ENCODE measurements at places on chromosomes 1 and 21. TPM values are rescaled to one million over a fixed set of nuclear protein-coding genes. Genes with fewer than 3 reads are reported as not detected.

DNA sequence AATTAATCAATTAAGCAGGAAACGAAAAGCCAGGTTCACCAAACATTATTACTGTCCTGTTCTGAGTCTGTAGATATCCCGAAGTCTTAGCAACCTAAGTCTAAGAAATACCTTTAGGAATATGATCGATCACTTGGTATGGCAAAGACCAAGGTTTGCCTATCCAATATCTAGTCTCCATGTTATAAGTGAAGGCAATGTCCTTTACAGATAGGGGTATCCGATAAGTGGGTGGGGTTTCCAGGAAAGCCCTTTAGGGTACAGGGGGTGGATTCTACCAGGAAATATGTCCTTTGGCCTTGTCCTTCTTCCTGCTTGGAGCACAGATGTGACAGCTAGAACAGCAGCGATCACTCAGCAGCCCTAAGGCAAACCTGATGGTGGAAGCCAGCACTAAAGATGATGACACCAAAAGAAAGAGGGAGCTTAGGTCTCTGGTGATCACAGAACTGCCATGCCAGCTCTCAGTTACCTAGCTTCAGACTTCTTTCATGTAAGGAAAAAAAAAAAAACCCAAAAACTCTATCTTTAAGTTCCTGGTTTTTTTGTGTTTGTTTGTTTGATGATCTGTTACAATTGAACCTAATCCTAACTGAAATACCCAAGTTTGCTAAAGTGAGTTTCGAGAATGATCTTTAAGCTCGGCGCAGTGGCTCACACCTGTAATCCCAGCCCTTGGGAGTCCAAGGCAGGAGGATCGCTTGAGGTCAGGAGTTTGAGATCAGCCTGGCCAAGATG lies 40.8 kb downstream of the DSTYK start:
- H3K36me3 ChIP-seq: peaks cover 41% of the 10 kb centered on the region
- no peak for DNase-seq
- no peak overlapping the region for H3K27ac ChIP-seq
- H3K27me3 ChIP-seq: no peaks in the 10 kb centered on the region

- DNase-seq: no peak
- H3K27ac ChIP-seq: no peak overlapping the region
- no peaks in the 10 kb centered on the region for H3K4me1 ChIP-seq
- peaks cover 8% of the 10 kb centered on the region for H3K27me3 ChIP-seq
Measured at GRCh38 chr1:178412400-178412770, 84.4 kb downstream of the CLEC20A start.

The CELA2B gene
- not detected for total RNA-seq

DNA sequence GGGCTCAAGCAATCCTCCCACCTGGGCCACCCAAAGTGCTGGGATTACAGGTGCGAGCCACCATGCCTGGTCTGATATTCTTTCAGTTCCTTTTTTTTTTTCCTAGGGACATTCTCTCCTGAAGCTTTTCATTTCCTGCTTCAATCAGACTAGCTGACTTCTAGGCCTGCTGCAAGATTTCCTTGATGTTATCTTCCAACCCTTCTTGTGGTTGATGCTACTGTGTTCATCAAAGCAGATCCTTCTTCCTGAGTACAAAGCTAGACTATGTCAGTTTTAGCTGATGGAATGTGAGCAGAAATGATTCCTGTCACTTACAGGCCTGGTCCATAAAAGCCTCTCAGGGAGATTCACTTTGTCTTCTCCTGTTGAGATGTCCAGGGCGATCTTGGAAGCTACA lies 146.4 kb downstream of the CDC7 start:
- H3K27ac ChIP-seq: no peak overlapping the region
- no peak for DNase-seq
- no peaks in the 10 kb centered on the region for H3K27me3 ChIP-seq
- H3K4me1 ChIP-seq: peaks cover 21% of the 10 kb centered on the region
- no peak overlapping the region for H3K4me3 ChIP-seq
- H3K36me3 ChIP-seq: no peaks in the 10 kb centered on the region

- no peak overlapping the region for H3K27ac ChIP-seq
- DNase-seq: no peak
- no peak overlapping the region for H3K4me3 ChIP-seq
Measured at GRCh38 chr1:99784143-99784542, 17.7 kb upstream of the FRRS1 start.

DNA sequence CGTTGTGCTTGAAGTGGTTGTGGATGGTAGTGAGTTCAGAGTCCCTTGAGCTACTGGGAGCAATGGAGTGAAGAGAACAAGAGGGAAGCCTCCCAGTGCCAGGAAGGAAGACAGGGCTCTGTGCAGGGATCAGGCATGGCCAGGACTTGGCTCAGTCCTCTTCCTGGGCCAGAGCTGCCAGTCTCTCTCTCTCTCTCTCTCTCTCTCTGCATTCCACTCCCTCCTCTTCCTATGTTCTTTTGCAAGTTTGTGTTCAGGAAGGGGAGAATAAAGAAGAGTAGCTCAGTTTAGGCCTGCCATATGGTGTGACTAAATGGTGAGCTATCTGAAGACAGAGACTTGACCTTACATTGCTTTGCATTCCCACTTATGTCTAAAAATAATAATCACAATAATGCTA lies 20.5 kb upstream of the RPTN start:
- no peak overlapping the region for H3K27ac ChIP-seq
- no peak for DNase-seq
- no peaks in the 10 kb centered on the region for H3K36me3 ChIP-seq

- no peak overlapping the region for H3K4me3 ChIP-seq
- peak overlapping the region; percentile 90 for H3K27ac ChIP-seq
- peaks cover 78% of the 10 kb centered on the region for H3K36me3 ChIP-seq
- DNase-seq: no peak
- peaks cover 52% of the 10 kb centered on the region for H3K4me1 ChIP-seq
Measured at GRCh38 chr1:37575692-37576091, 19.0 kb downstream of the DNALI1 start.

GRCh38 chr1:93033029-93033428 lies 46.1 kb upstream of the MTF2 start:
- H3K27me3 ChIP-seq: no peaks in the 10 kb centered on the region
- H3K27ac ChIP-seq: peak overlapping the region; percentile 5
- no peak overlapping the region for H3K4me3 ChIP-seq
- peaks cover 28% of the 10 kb centered on the region for H3K4me1 ChIP-seq

The KRTAP20-2 gene
- not detected for total RNA-seq

DNA sequence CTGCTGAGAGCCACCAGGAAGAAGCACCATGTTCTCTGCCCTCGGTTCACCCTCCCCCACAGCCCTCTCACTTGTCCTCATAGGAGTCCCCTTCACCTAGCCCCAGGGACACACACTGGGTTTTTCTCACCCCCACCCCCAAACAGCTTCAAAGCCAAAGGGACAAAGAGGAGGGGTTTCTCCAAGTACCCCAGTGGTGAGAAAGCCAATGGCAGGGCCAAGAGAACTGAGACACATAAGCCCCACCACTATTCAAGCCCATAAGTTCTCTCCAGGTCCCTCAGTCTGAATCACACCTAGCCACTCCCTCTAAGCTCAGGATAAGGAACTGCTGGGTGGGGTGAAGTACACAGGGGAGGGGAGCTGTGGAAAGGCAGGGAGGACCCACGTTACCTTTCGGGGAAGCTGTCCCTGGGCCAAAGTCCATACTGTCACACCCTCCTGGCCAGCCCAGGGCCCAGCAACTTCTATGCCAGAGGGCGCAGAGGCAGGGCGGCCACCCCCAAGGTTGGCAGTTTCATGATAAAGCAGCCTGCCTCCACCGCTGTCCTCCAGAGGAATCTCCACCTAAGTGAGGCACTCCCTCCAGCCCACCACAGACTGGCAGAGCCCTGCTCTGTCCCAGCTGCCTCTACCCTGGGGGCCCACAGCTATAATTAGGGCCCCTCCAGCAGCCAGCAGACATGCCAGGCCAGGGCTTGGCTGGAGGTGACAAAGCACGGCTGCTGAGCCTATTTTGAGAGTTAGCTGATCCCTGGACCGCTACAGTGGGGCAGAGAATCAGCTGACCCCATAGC lies 39.0 kb upstream of the PPP1R15B start:
- no peaks in the 10 kb centered on the region for H3K27me3 ChIP-seq
- no peak for DNase-seq
- no peak overlapping the region for H3K4me3 ChIP-seq
- H3K27ac ChIP-seq: peak overlapping the region; percentile 11
- H3K36me3 ChIP-seq: peaks cover 28% of the 10 kb centered on the region

DNA sequence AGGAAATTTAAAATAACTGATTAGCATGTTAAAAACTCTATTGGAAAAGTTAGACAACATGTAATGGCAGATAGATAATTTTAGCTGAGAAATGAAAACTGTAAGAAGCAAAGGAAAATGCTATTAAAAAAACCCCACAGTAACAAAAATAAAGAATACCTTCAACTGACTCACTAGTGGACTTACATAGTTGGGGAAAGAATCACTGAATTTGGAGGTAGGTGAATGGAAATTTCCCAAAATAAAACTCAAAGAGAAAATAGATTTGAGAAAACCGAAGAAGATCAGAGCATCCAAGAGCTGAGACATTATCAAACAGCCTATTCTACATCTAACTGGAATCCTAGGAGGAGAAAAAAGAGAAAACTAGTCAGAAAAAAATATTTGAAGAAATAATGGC lies 34.7 kb downstream of the PDE4B start:
- no peak for DNase-seq
- H3K36me3 ChIP-seq: no peaks in the 10 kb centered on the region
- peaks cover 4% of the 10 kb centered on the region for H3K4me1 ChIP-seq
- peaks cover 24% of the 10 kb centered on the region for H3K27me3 ChIP-seq
- H3K27ac ChIP-seq: no peak overlapping the region

- H3K36me3 ChIP-seq: no peaks in the 10 kb centered on the region
- DNase-seq: no peak
- H3K4me1 ChIP-seq: no peaks in the 10 kb centered on the region
- H3K4me3 ChIP-seq: no peak overlapping the region
Measured at GRCh38 chr1:245118806-245119205, 36.0 kb upstream of the KIF26B start.

The SCMH1 gene
- total RNA-seq: 23.7 TPM

DNA sequence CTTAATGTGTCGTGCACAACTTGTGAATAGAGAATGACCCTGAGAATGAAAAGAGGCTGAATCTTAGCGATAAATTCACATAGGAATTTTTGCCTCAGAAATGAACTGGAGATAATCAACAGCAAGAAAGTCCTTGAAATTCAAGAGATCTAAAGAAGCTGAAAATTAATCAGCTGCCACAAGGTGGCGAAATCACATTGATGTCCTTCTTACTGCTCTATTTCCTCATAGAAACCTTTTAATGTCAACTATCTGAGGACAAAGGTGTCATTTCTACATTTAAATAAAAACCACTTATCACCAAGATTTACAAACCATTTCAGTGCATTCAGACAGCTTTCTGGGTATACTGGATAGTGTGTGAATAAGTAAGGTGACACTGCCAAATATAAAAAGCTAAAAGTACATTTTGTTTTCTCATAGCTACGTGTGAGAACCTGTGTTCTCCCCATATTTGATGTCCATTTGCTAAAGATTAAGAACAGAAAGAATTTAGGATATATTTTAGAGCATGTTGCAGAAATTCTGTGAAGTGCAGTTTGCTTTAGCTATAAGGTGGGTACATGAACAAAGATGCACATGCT lies 485.3 kb upstream of the PTBP2 start:
- no peaks in the 10 kb centered on the region for H3K27me3 ChIP-seq
- no peaks in the 10 kb centered on the region for H3K36me3 ChIP-seq
- no peaks in the 10 kb centered on the region for H3K4me1 ChIP-seq
- peak; percentile 20 for DNase-seq
- H3K27ac ChIP-seq: no peak overlapping the region

DNA sequence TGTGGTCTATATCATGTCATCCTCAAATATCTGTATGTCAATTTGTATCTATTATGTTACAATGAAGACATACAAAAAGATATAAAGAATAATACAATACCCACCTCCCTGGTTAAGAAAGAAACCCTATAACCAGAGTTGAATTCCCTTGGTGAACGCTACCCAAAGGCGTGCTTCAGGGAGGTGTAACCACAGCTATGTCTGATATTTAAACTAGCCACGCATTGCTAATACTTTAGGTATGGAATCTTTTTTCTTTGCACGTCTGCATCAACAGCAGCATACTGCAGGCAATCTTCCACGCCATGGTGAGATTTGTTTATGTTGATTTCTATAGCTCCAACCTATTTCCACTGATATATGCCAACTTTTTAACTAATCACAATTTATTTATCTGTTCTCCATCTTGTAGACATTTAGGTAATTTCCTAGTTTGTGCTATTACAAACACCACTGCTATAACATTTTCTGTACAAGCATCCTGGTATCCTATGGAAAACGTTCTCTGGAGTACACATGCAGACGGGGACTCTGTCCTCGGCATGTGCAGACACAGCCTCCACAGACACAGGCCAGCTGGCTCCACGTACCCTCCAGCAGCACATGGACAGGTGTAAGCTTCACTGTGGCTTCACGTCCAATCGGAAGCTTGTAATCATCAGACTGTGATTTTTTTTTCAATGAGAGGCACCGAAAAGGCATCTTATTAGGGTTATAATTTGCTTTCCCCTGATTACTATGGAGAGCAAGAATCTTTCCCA lies 58.5 kb downstream of the HSF2BP start:
- H3K27me3 ChIP-seq: no peaks in the 10 kb centered on the region
- peaks cover 2% of the 10 kb centered on the region for H3K4me1 ChIP-seq
- no peak for DNase-seq
- no peak overlapping the region for H3K27ac ChIP-seq

The SMYD2 gene
- 40.1 TPM for total RNA-seq

DNA sequence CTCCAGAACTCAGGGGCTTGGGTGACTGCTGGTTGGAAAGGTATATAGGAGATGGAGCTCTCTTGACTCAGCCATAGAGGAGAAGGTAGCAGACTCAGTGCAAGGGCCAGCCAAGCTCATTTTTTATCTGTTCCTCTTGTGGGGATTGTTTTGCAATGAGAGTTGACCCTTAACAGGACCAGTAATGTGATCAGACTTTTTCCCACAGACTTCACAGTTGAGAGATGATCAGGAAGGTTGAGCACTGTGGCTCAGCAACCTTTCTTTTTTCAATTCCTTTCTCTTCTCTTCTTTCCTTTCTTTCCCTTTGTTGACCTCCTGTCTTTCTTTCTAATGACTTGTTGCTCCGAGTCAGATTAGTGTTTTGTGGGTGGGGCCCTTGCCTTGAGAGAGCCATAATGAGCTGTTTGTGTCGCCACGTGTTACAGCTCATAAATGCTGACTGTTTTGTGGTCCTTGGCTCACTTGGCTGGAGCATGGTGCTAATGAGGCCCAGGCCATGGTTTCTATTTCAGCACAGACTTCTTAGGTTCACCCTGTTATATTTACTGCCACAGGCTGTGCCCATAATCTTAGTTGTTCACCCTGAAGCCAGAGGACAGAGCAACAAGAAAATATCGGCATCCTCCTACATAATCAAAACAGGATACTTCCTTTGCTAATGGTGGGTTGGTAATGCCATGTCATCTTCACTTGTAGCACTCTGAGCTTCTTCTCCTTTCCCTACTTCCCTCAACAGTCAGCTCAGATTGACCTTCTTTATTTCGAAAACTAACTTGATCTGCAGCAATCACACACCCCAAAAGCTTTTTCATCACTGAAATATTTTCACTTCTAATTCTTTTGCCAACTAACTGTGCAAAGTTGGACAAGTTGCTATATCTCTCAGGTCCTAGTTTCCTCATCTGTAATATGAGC lies 13.9 kb downstream of the ADAM30 start:
- peaks cover 9% of the 10 kb centered on the region for H3K27me3 ChIP-seq
- H3K36me3 ChIP-seq: no peaks in the 10 kb centered on the region
- H3K4me3 ChIP-seq: no peak overlapping the region
- no peaks in the 10 kb centered on the region for H3K4me1 ChIP-seq

The SLC2A5 gene
- not detected for total RNA-seq

- no peak for DNase-seq
- H3K4me3 ChIP-seq: no peak overlapping the region
- H3K27ac ChIP-seq: no peak overlapping the region
- no peaks in the 10 kb centered on the region for H3K4me1 ChIP-seq
- H3K27me3 ChIP-seq: no peaks in the 10 kb centered on the region
Measured at GRCh38 chr1:7594002-7594713, 176.9 kb upstream of the VAMP3 start.

All from activated CD4-positive, alpha-beta T cell treated with anti-CD3 and anti-CD28 coated beads for 36 hours (primary cell).